ENCODE measurements at places on chromosomes 1 and 21. TPM values are rescaled to one million over a fixed set of nuclear protein-coding genes. Genes with fewer than 3 reads are reported as not detected.

DNA sequence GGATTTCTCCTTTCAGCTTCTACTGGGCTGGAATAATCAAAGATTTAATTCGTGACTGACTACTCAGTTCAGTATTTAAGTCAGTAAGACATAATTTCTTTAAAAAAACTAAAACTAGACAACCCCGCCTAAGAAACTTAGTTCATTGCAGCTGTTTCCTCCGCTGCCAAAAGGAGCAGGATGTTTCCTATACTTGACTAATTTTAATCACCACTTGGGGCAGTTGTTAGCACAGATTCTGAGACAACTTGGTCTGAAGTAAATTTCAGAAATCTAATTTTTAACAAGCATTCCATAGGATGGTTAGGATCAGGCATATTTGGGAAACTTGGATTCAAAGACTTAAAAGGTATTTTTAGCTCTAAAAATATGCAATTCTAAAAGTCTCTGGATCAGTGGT is 34.0 kb downstream of the EPRS1 start:
- no peak for DNase-seq

DNA sequence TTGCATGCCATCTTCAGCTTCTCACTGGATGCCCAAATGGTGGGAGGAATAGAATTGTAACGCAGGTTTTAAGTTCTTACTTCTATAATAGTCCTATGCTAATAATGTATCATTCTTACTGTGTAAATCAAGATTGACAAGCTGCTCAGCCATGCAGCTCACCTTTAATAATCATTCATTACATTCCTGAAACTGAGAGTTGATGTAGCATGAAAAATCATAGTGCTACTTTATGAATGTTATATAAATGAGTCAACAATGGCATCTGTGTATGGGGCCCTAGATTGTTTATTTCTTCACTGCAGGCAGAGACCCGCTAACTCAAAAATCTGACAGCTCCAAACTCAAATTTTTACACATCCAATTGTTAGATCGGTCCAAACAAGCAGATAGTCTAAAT is 34.4 kb downstream of the FH start:
- DNase-seq = no peak

GRCh38 chr1:59601041-59601441 is 213.7 kb upstream of the HOOK1 start:
- no peak for DNase-seq

Gene CHI3L2
- 23.6 TPM for total RNA-seq

DNA sequence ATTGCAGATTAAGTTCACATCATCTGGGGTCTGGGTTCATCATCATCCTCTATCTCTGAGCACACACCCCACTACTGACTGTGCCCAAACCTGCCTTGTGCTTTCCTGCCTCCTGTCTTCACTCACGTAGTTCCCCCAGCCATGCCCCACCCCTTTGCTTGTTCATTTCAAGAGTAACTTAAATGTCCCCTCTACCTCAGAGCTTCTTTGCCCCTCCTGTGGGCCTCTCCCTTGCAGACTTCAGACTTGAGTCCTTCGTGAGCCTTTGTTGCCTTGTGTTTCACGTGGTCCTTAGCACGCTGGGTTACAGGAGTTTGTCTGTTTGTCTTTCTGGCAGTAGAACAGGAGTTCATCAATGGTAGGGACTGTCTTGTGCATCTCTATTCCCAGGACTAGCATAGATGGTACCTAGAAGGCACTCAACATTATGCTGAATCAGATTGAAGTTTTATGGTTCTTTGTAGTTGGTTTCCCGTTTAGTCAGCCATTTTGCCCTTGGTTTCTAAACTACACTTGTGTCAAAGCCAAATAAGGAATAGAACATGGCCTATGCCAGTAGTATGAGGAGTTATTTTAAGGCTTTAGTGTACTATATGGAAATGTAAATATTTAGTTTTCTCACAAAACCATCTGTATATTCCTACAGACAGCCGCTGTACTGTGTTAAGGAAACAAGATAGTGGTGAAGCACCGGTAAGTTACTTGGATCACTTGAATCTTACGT is 86.2 kb downstream of the TTC3 start:
- no peak for DNase-seq

- DNase-seq = no peak
Measured at GRCh38 chr1:91559838-91560565, 59.4 kb downstream of the CDC7 start.

Gene P3H1
- total RNA-seq = 27.1 TPM

DNA sequence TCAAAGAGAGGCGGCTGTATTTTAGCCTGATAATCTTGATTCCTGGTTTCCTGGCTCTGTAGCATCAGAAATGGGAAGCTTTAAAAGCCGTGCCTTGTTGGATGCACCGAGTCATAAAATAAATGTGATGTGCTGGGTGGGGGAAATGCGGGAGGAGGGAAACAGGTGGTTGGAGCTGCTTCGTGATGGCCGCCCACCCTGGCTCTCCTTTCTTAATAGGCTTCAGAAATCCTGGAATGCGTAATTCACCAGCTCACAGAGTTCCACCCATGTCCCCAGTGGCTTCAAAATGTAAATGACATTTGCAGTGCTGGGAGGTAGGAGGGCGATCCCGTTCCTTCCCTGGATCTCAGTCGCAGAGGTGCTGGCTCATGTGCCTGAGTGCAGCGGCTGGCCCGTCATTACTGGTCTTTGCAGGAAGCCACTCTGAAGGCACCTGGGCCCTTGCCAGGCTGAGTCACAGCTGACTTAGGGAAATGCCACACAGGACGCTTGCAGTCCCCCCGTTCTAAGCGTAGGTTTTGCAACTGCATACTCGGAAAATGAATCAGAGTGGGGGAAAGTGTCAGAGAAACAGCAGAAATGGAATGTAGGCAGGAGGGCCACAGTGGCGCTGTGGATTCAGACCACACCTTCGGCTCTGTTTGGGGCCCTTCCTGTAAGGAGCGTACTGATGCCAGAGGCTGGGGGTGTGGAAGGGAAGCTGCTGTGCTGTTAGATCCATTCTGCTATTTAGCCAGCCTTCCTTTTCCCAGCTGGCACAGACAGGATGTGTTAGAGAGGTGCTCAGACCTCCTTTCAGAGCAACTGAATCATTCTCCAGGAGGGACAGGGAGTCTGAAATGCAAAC is 37.6 kb downstream of the GALNT2 start:
- DNase-seq = peak; percentile 50

DNA sequence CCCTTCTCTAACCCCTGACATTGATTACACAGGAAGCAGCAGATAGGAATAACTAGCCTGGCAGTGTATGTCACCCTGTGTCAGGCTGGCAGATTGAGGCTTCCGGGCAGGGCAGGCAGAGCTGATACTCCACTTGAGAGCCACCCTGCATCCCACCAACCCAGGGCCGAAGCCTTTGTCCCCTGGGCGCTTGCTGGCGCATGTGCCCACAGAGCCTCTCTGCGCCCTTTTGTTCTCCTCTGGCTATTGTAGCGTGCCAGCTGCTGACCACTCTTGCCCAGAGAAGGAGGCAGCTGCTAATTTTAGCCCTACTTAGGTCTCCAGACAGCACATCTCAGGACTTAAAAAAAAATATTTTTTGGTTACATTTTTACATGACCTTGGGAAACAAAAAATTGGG is 304.9 kb downstream of the HHAT start:
- DNase-seq = no peak

DNA sequence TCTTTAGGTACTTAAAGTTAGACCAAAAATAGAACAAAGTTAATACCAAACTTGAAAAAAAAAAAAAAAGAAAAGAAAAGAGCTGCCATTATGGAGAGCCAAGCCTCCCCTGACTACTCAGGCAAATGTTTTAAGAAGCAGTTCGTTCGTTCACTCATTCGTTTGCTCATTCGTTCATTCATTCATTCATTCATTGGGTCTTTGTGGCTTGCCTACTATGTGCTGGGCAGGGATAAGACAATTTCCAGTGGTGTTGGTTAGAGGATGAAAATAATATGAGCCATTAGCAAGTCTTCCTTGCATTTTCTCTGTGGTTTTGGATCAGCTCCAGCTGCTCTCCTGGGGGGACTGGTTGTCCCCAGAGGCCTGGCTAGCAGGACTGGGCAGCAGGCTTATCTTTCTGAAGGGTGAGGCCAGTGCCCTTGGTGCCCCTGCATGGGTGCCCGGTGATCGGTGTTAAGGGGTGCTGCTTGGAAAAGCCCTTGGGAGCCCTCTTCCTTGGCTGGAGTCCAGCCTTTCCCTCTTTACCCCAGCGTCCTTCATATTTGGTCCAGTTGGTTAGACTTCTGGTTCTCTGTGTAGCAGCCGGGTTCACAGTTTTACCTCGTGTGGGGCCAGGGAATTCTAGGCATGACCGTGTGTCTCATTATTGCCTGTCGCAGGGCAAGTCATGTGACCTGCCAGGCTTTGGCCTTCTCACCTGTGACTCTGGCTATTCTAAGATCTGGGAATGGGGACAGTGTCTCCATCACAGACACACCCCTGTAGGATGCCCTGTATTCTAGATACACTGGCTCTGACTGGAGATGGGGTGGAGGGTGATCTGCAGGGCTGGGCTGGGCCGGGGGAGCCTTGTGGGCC is 32.8 kb downstream of the LHX4 start:
- no peak for DNase-seq

DNA sequence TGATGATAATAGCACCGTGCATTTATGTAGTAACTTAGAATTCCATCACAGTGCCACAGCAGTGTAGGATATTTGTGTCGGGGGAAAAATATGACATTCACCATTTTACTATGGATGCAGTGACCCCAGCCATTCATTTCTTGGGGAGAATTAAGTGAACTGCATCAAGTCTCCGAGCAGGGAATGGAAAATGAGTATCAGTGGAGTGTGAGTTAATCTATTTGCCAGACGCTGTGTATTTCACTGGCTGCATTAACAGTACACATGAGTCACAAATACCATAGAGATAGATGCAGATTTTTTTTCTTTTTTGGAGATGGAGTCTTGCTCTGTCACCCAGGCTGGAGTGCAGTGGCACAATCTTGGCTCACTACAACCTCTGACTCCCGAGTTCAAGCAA is 33.8 kb upstream of the SLC45A1 start:
- no peak for DNase-seq

GRCh38 chr1:187047298-187047697 is 218.5 kb downstream of the PLA2G4A start:
- DNase-seq = no peak

Gene SLAMF9
- total RNA-seq = not detected

DNA sequence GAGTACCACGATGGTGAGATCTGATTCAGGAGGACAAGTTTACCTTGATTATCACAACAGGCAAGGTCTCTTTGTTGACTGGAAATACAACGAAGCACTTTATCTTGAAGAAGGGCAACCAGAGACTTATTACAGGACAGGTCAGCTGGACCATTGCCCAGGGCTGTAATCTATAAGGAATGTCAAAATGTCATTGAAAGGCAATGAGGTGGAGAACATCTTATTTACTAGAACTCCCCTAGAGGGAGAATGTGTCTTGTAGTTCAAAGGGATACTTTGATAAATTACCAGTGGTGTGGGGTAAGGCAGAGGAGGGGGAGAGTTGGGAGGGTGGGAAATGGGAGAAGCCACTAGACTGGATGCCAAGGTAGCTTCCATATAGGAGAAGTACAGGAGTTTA is 212.3 kb downstream of the NCAM2 start:
- DNase-seq = no peak

DNA sequence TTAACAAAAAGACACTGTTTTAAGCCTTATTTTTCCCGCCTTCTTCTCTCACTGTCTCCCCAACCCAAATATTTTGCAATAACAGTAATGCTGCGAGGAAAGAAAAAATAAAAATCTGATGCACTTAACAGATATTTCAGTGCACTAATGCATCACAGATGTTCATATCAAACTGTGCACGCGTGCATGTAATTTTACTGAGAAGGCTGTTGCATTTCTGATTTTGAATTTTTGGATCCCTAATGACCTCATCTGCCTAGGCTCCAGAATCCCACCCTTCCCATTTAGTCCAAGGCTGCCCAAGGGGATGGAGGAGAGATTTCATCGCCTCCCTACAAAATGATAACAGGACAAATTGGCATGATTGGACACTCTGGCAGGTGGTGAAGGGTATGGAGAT is 5.5 kb downstream of the TRABD2B start:
- DNase-seq = no peak

DNA sequence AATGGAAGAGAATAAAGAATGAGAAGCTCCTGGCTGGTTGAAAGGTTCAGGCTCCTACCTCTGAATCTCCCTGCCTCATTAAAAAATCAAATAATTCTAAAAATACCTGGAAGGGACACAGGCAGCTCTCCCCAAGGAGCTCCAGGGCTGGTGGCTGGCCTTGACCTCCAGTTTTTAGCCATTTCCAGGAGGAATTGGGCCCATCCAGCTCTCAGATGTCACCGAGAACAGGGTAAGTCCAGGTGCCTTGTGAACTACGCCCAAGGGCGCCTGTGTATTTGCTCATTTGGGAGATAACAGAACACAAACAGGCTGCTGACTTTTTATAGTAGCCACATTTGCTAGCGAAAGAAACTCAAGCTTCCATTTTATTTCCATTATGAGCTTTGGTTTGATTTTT is 321.0 kb upstream of the C1orf174 start:
- DNase-seq = no peak

All from activated B cell treated with CpG ODN at 0.5 μM for 24 hours (primary cell).